G401 (cell line): ENCODE measurements at places on chromosomes 1 and 21.

DNA sequence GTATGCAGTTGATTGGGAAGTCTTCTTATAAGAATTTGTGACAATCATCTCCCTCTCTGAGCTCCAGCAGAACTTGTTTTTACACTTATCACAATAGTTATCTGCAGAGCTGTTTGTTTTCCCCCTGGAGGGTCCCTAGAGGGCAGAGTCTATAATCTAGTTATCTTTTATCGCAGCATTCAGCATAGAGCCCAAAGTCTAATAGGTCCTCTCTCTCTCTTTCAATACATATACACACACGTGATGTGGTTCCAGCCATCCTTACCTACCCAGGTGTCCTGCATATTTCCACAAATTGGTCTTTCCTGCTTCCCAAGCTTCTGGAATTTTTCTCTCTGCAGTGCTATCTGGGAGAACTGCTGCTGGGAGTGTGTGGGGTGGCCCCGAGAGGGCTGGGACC is 229.6 kb upstream of the KIAA0040 start:
- no peak for DNase-seq

DNA sequence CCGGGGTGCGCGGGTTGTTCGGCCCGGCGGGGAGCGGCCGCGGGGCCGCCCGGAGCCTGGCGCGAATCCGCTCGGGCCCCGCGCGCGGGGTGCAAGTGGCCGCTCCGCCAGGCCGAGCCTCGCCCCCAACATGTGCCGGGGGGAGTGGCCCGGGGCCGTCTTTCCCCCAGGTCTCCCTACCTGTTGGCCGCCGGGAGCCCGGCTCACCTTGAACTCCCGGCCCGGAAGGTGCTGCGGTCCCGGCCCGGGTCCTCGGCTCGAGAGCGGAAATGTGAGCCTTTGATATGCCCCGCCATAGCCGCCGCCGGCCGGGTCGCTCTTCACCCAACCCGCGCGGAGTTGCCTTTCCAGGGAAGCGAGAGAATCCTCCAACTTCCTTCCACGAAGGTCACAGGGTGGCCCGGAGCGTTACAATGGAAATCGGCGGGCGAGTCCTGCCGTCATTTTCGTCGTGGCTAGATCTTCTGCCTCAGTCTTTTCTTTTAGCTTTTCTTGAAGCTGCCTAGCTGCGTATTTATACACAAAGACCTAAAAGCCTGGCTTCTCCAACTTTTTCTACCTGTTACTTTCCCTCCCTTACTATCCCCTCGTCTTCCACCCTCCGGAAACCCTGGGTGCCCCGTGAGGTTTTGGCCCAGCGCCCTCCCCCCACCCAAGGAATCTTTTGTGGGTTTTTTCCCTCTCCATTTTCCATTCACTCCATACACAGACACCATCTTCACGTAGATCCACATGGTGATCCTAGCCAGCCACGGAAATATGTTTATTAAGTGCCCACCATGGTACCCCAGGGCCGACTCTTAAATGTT is 867 bp downstream of the PTGFRN start:
- DNase-seq = no peak

GRCh38 chr1:12458571-12458970 is 159.4 kb downstream of the DHRS3 start:
- DNase-seq = no peak

GRCh38 chr1:234875953-234876855 is 252.4 kb downstream of the TOMM20 start:
- no peak for DNase-seq

DNA sequence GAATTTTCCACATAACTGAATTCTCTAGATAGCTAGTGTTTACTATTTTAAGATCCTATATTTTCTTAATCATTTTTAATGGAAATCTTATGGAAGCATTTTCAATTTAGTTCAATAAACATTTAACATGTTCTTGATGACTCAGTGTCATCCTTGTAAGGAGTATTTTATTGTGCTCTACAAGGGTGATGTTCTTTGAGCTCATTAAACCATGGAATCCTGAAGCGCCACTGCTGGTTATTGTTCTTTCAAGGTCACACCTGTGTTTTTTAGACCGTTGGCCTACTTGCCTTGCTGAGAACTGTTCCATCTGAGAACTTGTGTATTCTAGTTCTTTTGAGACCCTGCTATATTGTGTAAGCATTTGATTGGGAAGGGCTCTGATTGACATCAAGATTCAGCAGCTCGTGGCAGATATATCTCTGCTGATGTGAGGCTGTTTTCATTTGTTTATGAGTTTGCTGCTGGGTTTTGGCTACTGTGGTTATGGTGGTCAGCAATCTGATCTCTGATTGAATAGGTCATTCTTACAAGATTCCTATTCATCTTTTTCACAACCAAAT is 132.0 kb downstream of the GIPC2 start:
- DNase-seq = no peak

- DNase-seq = peak; percentile 67
These were observed 37.2 kb downstream of the WNT4 start for GRCh38 chr1:22105611-22106207.

DNA sequence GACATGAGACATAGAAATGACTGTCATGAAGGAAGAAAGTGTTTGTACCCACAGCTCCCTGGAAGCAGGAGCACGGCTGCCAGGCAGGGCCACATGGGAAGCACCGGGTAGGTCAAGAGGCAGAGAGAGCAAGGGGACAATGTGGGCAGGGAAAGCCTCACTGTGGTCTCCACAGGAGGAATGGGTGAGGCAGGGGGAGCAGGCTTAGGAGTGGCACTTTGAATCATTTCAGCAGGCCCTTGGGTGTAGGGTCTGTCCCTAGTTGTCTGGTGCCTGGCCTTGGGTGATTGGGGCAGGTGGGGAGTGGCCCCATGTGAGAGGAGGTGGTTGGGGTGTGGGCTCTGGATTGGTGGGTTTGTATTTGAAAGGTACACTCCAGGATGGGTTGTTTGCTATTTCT is 83.9 kb downstream of the PCBP3 start:
- no peak for DNase-seq

DNA sequence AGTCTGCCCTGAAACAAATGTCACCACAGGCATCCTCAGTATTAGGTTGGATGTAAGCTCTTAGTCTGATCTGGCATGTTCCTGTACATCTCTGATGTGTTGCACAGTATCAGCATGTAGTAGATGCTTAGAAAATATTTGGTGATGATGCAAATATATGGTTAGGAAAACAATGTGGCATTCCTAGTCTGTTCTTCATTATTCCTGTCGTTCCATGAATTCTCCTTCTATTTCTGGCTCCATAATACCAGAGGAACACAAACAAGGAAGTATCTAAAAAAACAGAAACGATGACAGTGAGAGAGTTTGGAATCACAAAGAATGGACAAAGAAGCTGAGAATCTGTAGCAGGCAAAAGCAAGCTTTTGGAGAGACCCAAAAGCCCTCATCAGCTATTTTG is 236.6 kb downstream of the HHAT start:
- DNase-seq = no peak

DNA sequence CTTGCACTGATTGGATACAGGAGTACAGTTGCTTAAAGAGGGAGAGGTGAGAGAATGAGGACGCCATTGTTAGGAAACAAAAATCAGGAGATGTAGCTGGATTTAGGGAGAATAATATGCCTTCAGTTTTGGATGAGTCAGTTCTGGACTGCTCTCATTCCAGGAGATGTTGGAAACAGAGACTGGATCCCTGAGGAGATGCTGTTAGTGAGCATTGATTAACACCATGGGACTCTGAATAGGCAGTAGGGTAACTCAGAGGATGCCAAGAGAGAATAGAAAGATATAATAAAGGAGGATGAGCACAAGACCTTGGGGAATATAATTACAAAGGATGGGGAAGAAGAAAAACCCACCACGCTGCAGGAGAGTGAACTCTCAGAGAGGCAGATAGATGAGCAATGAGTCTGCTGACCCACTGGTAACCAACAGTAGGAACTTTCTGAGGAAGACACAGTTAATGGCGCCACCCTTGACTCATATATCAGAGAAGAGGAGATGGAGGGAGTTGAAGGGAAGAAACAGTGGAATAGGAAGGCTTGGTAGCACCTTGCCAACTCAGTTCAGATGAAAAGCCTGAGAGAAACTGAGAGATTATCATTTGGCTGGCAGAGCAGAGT is 10.5 kb downstream of the KCNJ15 start:
- DNase-seq = no peak

DNA sequence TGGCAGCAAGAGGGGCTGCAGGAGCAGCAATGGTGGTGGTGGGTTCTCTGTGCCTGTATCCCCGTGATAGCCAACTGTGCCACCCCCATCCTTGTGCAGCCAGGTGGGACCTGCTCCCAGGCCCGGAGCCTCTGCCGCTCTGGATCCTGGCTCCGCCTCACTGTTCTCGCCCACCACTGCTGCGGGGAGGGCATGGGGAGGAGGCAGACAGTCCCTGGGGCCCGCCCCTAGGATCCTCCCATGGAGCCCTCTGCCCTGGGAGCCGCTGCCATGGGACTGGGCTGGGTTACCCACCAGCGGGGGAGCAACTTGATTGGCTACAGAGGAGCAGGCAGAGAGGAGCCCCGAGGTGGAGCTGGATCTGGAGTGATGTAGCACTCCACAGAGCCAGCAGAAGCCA is 31.6 kb downstream of the CD1D start:
- no peak for DNase-seq

GRCh38 chr1:5728663-5729355 is 263.4 kb downstream of the NPHP4 start:
- DNase-seq = no peak

- DNase-seq = no peak
These were observed 109.0 kb downstream of the NFIA start for GRCh38 chr1:61191433-61191720.

DNA sequence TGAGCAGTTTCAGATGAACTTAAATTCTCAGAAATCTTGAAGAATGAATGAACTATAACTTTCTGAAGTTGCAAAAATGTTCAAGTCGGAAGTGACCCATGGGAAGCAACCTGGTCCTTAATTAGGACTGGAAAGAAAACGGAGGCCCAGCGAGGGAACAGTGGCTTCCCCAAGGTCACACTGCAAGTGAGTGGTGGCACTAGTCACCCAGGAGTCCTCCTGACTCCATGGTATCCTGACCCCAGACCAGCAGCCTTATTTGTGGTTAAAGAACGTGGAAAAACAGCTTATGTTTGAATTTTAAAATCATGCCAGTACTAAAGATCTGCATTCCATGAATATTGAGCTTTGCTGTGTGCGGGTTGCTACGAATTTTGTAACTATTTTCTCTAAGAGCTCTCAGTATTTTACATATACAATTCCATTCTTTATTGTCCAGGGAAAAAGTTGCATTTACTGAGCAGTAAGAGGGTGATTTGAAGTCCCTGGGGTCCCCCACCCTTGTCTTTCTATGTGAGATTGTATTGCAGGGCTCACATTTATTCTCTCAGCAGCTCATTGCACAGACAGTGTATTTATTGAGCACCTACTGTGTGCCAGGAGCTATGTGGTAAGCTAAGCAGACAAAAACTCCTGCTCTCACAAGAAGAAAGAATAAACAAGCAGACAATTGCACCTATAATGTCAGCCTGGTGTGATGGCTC is 61.6 kb upstream of the ATP5PO start:
- DNase-seq = no peak

GRCh38 chr1:167714098-167714438 is 7.7 kb upstream of the MPZL1 start:
- DNase-seq = no peak

- DNase-seq = no peak
These were observed 35.7 kb upstream of the AGL start for GRCh38 chr1:99814373-99814900.

DNA sequence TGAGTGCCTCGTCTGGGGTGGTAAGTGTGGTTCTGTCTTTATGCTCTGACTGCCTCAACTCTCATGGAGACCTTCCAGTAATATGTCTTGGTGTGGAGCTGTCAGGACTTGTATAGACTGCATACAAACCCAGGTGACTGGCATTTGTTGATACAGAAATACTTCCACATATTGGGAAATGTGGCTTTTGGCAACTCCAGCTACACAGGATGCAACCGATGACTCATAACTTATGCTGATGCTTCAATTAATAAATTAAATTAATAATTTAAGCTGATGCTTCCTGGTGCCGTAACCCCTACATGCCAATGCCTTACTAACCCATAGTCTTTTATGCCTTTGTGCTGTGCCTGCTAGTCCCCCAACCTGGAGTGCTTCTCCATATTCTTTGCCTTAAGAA is 72.3 kb upstream of the ARTN start:
- DNase-seq = no peak

DNA sequence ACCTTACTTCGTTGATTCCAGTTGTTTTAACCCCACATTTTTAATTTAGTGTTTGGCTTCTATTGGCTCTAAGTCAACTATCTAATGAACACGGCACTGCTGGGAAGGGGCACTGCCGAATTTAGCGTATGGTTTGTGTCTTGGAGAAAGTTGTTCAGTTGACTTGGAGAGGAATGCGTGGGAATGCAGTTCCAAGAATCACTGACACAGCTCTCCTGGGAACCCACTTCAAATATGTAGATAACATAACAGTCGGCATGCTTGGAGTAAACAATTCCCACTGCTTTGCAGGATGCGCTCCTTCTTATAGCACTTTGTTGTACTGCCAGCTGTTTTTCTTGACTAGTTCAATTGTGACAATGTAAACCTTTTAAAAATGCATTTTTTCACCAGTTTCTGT is 104.3 kb downstream of the RYR2 start:
- no peak for DNase-seq

DNA sequence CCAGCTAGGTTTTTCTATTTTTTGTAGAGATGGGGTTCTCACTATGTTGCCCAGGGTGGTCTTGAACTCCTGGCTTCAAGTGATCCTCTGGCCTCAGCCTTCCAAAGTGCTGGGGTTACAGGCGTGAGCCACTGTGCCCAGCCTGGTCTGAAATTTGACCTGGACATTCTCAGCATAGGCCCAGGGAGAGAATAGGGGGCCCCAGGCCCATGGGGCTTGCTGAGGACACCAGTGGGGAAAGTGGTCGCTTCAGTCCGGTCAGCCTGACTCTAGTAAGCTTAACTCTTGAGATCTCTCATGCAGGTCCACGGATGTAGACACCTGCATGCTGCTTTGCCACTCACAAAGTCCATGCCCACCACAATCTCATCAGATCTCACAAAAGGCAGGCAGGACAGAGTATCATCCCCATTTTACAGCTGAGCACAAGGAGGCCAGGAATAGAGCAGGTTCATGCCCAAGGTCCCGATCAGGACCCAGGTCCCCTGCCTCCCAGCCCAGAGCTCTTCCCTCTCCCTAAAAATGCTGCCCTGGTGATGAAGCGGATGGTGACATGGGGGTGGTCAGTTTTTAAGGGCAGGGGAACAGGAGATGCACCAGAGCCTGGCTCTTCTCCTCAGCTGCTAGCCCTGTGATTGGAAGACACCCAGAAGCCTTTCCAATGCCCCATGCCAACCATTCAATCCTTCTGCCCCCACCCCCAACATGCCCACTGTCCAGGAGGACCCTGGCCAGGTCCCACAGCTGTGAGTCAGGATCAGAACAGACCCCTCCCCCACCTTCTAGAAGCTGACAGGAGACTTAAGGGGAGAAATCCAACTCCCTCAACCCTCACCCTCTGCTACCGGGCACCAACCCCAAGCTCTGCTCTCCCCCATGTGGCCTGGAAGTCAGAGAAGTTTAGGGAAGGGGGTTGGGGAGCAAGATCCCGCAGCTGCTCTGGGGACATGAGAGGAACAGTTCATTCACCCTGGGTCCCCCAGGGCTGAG is 1.8 kb downstream of the FHL3 start:
- DNase-seq = no peak

DNA sequence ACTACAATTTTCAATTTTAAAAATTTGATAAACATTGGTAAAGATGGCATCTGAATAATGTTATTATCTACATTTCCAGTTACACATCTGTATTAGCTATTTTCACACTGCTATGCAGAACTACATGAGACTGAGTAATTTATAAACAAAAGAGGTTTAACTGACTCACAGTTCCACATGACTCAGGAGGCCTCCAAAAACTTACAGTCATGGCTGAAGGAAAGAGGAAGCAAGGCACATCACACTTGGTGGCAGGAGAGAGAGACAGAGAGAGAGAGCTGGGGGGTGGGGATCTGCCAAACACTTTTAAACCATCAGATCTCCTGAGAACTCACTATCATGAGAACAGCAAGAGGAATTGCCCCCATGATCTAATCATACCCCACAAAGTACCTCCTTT is 850.0 kb downstream of the LTN1 start:
- DNase-seq = no peak
